ENCODE measurements at places on chromosomes 13 and 19.

GRCh38 chr19:18789883-18790565 is 1.1 kb downstream of the COMP start:
- no peak for DNase-seq

- no peak for DNase-seq
Observed at GRCh38 chr19:47703301-47703700, 9.9 kb upstream of the EHD2 start.

DNA sequence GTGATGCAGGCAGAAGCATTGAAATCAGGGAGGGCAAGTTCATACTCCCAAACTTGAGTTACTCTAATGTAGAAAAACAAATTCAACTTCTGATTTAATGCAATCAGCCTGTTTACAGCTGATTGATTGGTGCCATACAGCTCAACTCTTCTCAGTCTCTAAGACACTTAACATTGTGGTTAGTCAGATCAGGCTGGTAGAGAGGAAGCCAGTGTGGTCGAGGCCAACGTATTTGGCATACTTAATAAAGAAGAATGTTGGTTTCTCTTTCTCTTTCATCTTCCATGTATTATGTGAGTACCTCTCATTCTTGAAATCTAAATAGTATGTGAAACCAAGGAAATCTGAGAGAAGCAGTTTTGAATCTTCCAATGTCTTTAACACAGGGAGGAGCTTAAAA is 255.0 kb upstream of the SLITRK1 start:
- peak; percentile 55 for DNase-seq

GRCh38 chr13:42969565-42970172 is 22.4 kb downstream of the EPSTI1 start:
- peak; percentile 77 for DNase-seq

GRCh38 chr13:47129461-47129860 is 232.6 kb upstream of the HTR2A start:
- no peak for DNase-seq

- no peak for DNase-seq
Observed at GRCh38 chr13:44135566-44135965, 238.1 kb upstream of the SERP2 start.

DNA sequence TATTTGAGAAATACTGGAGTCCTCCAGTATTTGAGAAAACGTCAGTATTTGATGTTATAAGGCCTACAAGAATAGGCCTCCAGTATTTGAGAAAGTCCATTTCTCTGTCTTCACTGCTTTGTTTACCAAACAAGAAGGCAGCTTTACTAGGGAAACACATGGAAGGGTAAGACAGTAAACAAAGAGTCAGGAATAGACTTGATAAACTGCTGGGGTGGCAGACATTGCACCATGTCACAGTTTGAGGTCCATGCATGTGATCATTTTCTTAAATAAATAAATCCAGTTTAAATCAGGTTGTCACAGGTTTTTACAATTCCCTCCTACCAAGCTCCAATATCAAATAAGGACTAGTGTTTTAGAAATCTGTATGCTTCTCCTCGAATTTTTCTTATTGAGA is 1431.0 kb upstream of the SPRY2 start:
- no peak for DNase-seq

DNA sequence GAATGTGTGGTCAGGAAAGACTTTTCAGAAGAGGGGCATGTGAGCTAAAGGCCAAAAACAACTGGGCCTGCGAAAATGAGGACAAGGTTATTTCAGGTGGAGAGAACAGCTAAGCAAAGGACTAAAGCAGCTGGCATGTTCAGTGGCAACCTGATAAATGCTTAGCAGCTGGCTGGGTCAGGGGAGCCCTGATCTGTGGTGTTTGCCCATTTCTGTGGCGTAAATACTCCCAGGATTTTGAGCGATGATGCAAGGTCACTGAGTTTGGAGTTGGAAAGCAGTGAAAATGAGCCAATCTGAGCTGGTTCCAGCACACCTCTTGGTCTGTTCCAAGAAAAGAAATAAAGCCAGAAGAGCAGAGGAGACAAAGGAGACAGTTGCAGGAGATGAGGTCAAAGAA is 704.3 kb downstream of the UQCRFS1 start:
- DNase-seq, result no peak

DNA sequence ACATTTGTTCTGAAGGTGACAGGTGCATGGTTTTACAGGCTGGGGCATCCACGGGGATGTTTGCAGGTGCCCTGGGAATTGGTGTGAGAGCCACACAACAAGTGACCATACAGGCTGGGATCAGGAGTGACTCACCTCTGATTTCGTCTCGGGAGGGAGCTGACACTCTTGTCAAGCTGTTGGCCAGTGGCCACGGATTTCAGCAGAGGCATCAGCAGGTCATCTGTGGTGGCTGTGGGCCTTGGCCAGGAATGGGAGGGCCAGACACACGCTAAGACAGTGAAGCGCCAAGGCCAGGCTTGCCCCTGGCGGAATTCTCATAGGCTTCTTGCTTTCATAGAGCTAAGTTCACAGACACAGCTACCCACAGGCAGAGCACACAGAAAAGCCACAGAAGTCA is 108.6 kb downstream of the HSPH1 start:
- no peak for DNase-seq

- DNase-seq, result no peak
Observed at GRCh38 chr13:37435881-37436280, 162.7 kb downstream of the POSTN start.

DNA sequence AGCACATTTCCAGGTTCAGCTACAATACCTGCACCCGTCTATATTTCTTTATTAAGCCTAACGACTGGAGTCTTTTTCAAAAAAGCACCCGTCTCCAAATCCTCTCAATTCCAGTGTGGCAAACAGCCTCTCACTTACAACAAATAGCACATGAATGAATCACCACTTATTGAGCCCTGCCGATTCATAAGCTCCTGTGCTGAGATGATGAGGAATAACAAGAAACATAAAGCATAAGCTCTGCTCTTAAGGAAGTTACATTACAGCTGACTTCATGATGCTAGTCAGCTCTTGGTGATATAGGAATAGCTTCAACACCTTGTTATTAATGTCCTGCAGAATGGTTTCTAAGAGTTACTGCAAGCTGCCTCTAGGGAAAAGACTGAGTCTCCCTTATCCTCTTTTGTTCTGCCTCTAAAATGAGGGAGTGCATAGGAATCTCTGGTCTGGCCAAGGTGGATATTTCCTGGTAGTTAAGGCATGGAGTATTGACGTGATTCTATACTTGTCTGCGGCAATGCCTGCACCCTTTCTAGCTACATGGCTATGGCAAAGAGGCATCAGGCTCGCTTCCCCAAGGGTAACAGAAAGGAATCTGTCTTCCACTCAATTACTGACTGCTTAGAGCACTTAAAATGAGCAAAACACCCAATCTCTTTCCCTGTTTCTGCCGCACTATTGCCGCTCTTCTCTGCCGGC is 195.7 kb downstream of the KLF12 start:
- no peak for DNase-seq

- DNase-seq, result no peak
Observed at GRCh38 chr13:43365039-43365344, 341.6 kb downstream of the DNAJC15 start.

GRCh38 chr13:113065406-113066141 is 40.0 kb upstream of the F7 start:
- no peak for DNase-seq

GRCh38 chr13:25116044-25116443 is 20.1 kb downstream of the PABPC3 start:
- DNase-seq, result no peak

- no peak for DNase-seq
Observed at GRCh38 chr13:77975358-77976042, 56.9 kb upstream of the EDNRB start.

GRCh38 chr19:47719047-47719859 is 6.0 kb downstream of the EHD2 start:
- DNase-seq, result no peak

DNA sequence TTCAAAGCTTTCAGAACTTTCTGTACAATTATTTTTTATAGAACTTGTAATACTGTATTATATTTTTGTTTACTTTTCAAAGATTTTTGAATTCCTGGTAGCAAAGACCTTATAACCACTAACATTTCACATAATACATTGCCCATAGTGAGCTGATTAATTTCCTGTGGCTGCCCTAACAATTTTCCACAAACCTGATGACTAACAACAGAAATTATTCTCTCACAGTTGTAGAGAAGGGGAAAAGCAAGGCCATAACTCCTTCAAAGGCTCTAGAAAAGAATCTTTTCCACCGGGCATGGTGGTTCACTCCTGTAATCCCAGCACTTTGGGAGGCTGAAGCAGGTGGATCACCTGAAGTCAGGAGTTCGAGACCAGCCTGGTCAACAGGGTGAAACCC is 19.1 kb downstream of the KLF12 start:
- no peak for DNase-seq

DNA sequence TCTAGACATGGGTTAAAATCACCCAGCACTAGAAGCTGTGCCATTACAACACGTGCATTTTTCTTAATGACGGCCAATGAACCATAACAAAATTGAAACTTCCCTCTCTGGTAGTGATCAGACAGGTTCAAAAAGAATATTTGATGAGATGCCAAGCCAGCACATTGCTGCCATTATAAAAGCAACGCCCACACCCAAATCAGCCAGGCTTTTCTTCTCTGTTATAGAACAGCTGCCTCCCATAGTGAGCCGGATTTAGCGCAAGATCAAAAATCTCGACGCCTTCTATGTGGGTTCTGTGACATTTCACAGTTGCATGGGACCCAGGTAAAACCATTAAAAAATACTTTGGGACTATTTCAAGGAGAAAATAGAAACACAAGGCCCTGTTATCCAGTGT is 1158.0 kb downstream of the EFNB2 start:
- DNase-seq, result no peak

GRCh38 chr19:47631681-47632446 is 22.9 kb downstream of the BICRA start:
- DNase-seq, result no peak

DNA sequence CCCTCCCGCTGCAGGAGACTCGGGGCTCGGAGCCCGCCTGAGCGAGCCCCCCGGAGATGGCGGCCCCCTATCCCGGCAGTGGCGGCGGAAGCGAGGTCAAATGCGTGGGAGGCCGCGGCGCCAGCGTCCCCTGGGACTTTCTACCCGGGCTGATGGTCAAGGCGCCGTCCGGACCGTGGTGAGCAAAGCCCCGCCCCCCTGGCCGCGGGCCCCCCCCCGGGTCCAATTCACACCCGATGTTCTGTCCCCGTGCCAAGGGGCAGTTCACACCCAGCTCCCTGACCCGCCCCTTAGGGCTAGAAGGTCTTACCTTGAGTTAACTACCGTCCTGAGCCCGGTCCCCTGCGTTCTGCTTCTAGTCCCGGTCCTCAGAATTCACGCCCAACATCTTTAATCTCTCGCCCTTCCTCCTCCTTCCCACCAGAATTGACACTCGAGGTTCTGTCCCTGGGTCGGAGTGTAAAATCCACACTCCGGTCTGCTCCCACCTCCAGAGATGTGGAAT is 1.4 kb downstream of the NPAS1 start:
- DNase-seq, result no peak
